Activated naive CD8-positive, alpha-beta T cell treated with anti-CD3 and anti-CD28 coated beads for 36 hours (primary cell): ENCODE measurements at places on chromosomes 12 and 14.

DNA sequence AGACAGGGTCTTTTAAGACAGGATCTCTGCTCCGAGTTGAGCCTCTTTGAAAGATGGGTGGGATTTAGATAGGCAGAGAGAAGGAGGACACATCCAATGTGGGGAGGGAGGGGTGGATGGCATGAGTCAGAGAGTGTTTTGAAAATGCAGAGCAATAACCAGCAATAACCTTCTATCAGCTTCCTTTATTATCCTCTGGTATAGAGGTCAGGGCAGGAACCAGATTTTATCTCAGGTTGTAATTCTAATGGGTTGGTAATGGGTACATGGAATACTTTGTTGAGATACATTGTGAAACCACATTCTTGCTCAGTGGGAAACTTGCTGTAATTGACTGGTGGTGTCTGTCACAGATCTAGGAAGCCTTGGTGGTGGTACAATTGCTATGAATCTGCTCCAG lies 37.6 kb upstream of the CCDC63 start:
- no peak for DNase-seq

DNA sequence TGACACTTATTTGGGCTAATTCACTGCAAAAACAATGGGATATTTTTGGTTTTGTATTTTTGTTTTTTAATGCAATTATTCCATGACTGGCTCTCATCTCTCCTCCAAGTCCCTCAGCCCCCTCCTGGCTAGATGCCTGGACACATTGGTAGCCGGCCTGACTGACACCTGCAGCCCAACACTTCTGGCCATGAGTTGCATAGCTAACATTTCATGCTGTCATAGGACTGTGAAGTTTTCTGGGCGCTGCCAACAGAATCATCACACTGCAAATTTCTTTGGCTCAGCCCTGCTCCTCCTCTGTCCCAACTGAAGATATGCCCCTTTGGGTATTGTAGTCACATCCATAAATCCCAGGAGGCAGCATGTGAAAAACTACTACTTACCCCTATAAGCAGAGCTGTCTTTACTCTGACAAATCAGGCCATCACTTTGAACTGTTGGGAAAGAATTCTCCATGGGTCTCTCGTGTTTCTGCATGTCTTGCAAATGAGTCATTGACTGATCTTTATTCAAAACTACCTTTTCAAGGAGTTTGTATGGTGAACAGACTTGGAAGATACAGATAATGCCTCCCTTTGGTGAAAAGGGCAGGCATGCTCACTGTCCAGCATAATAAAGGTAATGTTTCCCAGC lies 126.7 kb upstream of the LGR5 start:
- no peak for DNase-seq

- no peak for DNase-seq
Measured at GRCh38 chr12:124036171-124036598, 63.2 kb downstream of the ZNF664 start.

GRCh38 chr12:16330560-16330959 lies 16.9 kb upstream of the MGST1 start:
- no peak for DNase-seq

- no peak for DNase-seq
Measured at GRCh38 chr12:87930033-87930432, 99.2 kb downstream of the C12orf50 start.

- DNase-seq, result no peak
Measured at GRCh38 chr14:41280745-41281144, 325.9 kb upstream of the LRFN5 start.

DNA sequence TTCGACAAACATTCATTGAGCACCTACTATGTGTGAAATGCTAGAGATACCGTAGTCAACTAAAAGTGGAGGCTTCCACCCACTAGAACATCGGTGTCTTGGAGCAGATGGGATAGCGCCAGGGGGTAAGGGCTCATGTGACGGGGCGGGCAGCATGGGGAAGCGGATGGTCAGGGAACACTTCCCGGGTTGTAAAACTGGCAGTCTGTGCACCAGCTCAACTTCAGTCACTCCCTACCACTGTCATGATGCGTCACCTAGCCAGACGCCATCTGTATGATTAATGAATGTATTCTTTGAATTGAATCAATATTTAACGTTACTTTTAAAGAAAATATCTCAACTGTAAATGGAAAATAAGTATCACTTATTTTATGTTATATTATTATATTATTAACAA lies 93.5 kb downstream of the PIWIL1 start:
- no peak for DNase-seq

- no peak for DNase-seq
Measured at GRCh38 chr12:79692860-79693577, 2.3 kb upstream of the PAWR start.

- no peak for DNase-seq
Measured at GRCh38 chr12:89382328-89382727, 30.0 kb upstream of the DUSP6 start.

GRCh38 chr12:8553088-8553627 lies 12.5 kb upstream of the CLEC4E start:
- no peak for DNase-seq

- DNase-seq, result no peak
Measured at GRCh38 chr12:108683906-108684556, 47.3 kb downstream of the CORO1C start.

- DNase-seq, result no peak
Measured at GRCh38 chr14:62674563-62675237, 370.6 kb downstream of the KCNH5 start.

- DNase-seq, result no peak
Measured at GRCh38 chr12:132966676-132967415, 10.7 kb upstream of the ZNF605 start.

- DNase-seq, result no peak
Measured at GRCh38 chr14:103103461-103104388, 9.2 kb downstream of the EXOC3L4 start.
